A549 treated with Mapracorat at 1 μM for 4 hours (cell line): ENCODE measurements at places on chromosomes 7 and 10. TPM values are rescaled to one million over a fixed set of nuclear protein-coding genes. Genes with fewer than 3 reads are reported as not detected.

The ZCCHC24 gene
- 2.6 to 4.4 TPM (median 3.8 TPM) in 5 replicates for total RNA-seq

The SPAM1 gene
- not detected in 5 replicates for total RNA-seq

The TMEM229A gene
- total RNA-seq: not detected in 5 replicates

The SPDYE5 gene
- not detected in 5 replicates for total RNA-seq

The ERVW-1 gene
- not detected in 5 replicates for total RNA-seq

The TRA2A gene
- total RNA-seq: 67.5 to 76.6 TPM (median 75.0 TPM) in 5 replicates
